Activated CD4-positive, alpha-beta T cell treated with anti-CD3 and anti-CD28 coated beads, Interleukin-2, Interleukin-6, amounts not matched to agents 100 ng/mL and 50 ng/mL, durations not matched to agents 16 hours and 8 hours (primary cell): ENCODE measurements at places on chromosomes 4 and X.

- peak; percentile 45 for DNase-seq
Measured at GRCh38 chrX:17788439-17788838, 51.1 kb downstream of the SCML1 start.

DNA sequence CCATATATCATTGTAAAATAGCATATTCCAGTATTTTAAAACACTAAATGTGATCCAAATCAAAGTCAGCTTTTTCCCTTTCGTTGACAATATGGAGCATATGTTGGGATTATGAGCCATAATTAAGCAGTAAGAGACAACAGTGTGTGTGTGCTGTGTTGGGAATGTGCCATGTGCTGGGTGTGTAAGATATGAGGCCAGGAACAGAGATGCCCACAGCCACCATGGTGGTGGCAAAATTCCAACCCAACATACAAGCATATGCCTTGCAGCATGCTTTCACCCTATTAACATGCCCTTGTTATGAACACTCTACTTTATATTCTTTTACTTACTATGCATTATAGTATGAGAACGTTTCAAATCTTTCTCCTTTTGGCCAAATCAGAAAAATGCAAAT, 1560.4 kb upstream of the TENM3 start:
- no peak for DNase-seq

- DNase-seq, result no peak
Measured at GRCh38 chr4:35228313-35228712, 1016.0 kb downstream of the ARAP2 start.

GRCh38 chr4:143021384-143021783, 163.3 kb upstream of the USP38 start:
- peak; percentile 19 for DNase-seq
